ENCODE measurements at places on chromosomes 3 and 15.
A peak's percentile ranks its signal among the peaks of the same experiment; 100 is the strongest.

DNA sequence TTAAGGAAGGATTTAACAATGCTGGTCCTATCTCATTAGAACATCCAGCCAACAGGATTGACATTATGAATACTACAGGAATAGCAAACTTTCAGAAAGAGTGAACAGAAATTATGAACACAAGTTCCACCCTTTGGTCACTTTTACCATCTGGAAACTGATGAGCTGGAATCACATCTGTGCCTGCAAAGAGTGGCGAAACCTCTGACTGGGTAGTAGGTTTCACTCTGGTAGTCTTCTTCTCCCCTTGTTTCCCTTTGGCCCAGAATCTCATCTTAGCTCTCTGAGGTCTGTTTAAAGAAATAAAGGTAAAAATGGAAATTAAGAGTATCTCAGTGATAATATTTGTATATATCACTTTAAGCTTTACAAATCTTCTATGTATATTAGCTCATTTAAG is 73.1 kb downstream of the NR2E3 start:
- no peak for DNase-seq

DNA sequence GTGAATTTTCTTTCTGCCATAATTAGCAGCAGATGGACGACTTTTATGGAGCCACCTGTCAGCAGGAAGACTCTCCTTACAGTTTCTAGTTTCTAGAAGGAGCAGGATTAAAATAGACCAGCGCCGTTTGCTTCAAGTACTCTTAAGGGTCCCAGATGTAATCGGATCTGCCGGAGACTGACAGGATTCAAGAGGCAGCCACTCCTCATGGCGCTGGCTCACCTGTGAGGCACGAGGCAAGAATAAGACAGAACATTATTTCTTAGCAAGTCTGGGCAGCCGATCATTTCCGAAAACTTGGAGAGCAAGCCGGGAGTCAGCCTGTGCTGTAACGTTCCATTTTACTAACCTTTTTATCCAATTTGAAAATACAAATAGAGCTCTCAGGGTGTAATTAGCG is 410.4 kb upstream of the RORA start:
- DNase-seq, result no peak

- DNase-seq, result no peak
Observed at GRCh38 chr3:178059836-178060235, 476.4 kb upstream of the KCNMB2 start.

GRCh38 chr3:197285557-197285956 is 12.9 kb downstream of the DLG1 start:
- no peak for DNase-seq

DNA sequence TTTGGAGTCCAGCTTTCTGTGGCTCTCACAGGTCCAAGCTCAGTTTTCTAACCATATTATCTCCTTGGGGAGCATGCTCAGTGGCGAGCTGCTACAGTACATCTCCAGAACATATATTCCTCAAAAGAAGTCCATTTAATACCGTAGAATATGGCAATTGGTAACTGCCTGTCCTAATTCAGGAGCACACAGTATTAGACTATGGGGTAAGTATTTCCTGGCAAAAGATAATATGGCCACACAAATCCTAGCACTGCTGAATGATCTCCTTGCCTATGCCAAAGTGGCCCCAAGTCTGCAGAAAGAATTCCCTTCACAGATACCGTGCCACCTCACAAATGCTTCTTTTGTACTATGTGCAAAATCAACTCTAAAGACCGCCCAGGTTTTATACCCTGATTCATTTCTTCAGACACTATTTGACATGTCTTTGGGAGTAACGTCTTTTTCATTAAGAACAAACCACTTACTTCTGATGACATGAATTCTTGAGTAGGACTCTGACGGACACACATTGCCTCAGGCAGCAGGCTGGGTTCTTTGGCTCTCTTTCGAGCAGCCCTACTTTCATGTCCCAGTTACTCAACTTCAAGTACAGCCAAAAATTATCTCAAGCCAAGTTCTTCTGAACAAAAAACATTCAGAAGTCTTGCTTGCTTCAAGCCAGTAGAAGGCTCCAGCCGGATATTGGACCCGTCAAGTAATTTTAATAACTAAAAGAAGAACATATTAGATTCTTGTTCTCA is 368.3 kb upstream of the DCBLD2 start:
- DNase-seq, result no peak

- no peak for DNase-seq
Observed at GRCh38 chr15:33941279-33942063, 26.8 kb upstream of the CHRM5 start.

- no peak for DNase-seq
Observed at GRCh38 chr15:90489944-90490343, 39.8 kb upstream of the CRTC3 start.

DNA sequence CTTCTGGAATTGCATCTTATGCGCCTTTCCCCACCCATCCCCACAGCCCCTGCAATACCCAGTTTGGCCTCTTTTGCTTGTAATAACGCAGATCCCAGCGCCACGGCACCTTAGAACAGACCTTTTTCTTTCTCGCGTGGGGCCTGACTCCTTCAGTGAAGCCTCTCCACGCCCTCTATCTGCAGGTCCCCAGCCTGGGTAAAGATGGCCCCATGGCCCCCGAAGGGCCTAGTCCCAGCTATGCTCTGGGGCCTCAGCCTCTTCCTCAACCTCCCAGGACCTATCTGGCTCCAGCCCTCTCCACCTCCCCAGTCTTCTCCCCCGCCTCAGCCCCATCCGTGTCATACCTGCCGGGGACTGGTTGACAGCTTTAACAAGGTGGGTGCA is 594 bp downstream of the CRELD1 start:
- no peak for DNase-seq

GRCh38 chr15:79513417-79513816 is 81.3 kb downstream of the MINAR1 start:
- no peak for DNase-seq

DNA sequence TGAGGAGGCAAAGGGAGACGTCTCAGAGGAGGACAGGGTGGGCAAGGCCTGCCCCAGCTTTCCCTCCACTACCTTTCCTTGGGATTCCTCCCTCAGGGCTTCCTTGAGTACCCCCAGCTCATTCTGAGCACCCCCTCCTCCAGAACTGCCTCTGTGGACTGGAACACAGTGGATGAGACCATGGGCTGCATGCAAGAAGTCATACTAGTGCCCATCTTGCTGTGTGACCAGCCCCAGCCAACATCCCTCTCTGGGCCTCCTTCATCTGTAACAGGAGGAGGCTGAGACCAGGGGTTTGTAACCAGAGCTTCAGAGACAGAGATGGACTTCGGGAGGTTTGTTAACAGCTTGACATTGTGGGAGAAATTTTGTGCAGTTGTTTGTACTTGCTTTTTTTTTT is 25.6 kb downstream of the FEM1B start:
- DNase-seq, result no peak

- no peak for DNase-seq
Observed at GRCh38 chr3:45572755-45573154, 21.8 kb upstream of the LIMD1 start.

DNA sequence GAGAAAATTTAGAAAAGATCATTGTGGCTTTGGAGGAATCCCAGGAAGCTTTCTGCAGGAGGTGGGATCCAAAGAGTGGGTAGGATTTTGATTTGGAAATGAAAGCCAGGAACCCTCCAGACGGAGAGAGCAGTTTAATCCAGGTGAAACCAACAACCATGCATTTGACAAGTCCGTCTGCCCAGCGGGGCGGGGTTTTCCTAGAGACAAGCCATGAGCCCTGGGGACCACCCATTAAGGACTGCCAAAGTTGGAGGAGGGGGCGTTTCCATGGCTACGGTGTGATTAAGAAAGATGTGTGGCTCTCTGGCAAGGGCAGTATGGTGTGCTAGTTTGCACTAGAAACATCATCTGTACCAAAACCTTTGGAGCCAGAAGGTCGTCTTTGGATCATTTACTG is 53.4 kb downstream of the SRGAP3 start:
- peak; percentile 23 for DNase-seq

- no peak for DNase-seq
Observed at GRCh38 chr15:80431635-80432344, 27.6 kb downstream of the ARNT2 start.

DNA sequence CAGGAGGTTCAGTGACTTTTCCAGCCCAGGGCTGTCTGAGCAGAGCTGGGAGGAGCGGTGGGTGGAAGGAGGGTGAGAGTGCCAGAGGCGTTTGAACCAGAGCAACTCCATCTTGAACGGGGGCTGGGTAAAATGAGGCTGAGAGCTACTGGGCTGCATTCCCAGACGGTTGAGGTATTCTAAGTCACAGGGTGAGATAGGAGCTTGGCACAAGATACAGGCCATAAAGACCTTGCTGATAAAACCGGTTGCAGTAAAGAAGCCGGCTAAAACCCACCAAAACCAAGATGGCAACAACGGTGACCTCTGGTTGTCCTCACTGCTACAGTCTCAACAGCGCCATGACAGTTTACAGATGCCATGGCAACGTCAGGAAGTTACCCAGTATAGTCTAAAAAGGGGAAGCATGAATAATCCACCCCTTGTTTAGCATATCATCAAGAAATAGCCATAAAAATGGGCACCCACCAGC is 60.2 kb downstream of the ABTB1 start:
- no peak for DNase-seq

DNA sequence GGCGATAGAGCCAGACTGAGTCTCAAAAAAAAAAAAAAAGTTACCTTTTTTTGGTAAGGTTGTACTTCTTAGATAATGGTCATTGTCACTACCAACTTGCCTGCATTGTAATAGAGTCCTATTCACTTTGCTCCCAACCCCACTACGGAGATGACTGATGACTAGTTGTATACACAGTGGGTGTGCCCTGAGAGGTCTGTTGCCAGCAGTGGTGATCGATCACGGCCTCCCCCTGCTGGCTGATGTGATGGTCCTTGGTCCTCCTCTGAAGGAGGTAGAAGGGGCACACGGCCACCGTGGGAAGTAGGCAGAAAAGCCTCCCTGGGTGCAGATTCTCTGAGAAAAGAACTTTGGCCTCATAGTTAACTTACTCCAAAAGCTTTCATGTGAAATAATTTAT is 10.7 kb downstream of the GCNT3 start:
- peak; percentile 21 for DNase-seq

DNA sequence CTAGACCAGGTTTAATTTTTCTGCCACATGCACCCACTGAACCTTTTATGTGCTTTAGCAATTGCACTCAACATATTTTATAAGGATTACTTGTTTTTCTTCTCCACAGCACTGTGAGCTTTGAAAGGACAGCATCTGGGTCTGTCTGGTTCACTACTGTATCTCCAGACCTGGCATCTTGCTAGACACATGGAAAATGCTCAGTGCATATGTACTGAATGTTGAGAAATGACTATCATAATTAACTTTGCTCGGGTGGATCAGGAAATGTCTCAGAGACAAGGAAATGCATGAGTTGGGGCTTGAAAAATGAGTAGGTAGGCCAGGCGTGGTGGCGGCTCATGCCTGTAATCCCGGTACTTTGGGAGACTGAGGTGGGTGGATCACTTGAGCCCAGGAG is 40.2 kb downstream of the DOCK3 start:
- no peak for DNase-seq

- no peak for DNase-seq
Observed at GRCh38 chr15:62795171-62795570, 247.4 kb upstream of the TPM1 start.

DNA sequence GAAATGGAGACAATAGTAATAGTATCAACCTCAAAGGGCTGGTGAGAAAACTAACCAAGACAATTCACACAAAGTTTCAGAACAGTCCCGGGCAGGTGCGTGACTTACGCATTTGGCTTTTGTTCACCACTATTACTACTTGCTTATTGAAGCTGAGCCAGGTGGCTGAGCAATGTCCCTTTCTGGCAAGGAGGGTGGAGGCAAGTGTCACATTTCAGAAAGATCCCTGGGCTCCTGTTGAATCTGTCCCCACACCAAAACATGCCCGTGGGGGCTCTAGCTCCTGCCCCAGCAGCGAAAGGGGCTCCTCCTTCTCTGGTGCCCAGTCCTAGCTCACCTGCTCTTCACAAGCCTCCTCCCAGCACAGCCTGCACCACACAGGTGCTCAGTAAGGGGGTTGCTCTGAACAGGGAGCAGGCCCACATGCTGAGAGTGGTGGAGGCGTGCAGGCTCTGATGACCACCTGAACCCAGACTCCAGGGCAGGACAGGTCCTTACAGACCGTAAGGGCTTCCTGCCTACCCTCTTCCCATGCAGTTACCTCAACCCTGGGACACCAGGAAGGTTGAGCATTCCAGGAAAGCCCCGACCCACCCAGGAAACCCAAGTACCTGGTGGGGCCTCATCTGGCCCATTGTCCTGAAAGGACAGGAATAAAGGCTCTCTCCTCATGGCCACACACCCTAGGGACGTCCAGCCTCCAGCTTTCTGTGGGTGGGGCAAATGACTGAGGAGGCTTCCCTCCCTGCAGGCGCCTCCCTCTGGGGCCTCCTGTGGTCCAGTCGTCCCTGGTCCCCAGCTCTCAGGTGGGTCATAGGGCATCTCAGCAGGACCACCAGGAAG is 32.6 kb downstream of the SEMA7A start:
- DNase-seq, result no peak

GRCh38 chr3:172317984-172318383 is 130.3 kb downstream of the GHSR start:
- no peak for DNase-seq

DNA sequence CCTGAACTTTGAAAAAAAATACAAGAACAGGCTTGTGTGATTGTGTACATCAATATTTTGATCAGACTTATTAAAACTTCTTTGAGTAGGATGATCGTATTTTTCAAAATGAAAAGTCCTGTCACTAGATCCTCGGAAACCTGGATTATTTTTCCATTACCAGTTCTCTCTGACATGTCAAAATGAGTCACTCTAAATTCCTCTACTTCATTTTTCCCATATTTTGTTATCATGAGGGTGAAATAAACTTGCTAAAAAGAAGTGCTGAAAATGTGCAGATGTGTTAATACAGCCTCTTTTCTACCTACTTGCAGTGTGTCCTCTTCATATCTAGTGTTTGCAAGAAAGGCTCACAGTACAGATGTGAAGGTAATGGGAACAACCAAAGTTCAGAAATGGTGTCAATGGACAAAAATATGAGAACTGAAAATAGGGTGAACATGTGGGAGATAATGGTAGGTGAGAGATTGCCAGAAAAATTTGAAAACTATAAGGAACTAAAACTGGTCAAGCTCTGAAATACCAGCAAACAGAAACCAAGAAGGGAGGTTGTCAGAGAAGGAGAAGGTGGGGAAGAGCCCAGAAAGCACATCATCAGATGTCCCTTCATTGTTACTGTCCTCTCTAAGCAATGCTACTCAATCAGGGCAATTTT is 108.2 kb downstream of the EOMES start:
- DNase-seq, result no peak

DNA sequence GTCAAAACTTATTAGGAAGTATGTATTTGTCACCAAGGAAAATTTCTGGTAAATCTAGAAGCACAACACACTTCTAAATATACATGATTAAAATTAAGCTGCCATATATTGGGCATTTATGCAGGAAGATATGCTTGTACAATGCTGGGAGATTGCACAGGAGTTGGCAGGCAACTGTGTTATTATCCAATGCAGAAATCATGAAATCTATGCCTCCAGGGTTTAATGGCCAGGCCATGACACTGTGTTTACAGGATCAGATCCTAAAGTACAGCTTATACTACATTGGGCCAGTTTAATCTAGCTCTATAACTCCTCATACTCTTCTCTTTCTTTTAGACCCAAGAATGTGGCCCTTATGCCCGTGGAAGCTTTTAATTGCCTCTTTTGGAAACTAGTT is 391.4 kb upstream of the DPH6 start:
- DNase-seq, result no peak
